ENCODE measurements at places on chromosomes 11 and 22.

- no peak for DNase-seq
Observed at GRCh38 chr11:107857550-107858216, 904 bp downstream of the SLC35F2 start.

- no peak for DNase-seq
Observed at GRCh38 chr11:118908901-118909618, 16.7 kb downstream of the BCL9L start.

- DNase-seq, result no peak
Observed at GRCh38 chr22:46379066-46379930, 43.8 kb downstream of the TRMU start.

DNA sequence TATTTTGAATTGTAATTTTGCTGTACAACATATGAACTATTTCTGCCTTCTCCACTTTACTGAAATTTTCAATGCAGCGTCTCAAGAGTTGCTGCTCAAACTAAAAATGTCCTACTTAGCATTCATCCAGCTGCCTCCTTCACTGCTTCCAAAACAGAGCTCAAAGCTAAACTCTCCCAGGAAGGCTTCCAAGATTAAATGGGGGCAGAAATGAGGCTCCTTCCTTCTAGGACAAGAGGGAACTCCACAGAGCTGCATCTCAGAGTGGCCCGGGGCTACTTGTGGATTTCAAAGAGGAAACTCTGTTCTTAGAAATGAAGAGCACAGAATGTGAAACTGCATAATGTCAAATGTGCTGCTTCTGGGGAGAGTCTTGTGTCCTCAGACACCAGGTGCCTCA is 295.9 kb upstream of the NCAM1 start:
- no peak for DNase-seq

- no peak for DNase-seq
Observed at GRCh38 chr11:102592634-102593581, 32.2 kb downstream of the MMP20 start.

DNA sequence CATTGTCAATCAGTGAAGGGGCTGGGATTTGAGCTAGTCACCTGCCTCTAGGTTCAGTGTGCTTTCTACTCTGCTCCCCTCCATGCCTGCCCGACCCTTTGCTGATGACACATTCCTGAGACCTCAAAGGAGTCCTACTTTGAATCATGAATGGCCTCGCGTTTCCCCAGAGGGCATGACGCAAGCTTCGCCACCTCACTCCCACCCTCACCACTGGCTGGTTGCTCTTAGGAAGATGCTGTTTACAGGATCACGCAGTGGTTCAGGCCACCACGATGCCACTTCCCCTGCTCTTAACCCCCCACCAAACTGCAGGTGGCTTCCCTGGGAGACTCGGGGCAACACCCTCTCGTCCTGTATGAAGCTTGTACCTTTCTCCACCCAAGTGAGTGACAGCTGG is 62.9 kb upstream of the B3GAT1 start:
- DNase-seq, result no peak

- no peak for DNase-seq
Observed at GRCh38 chr11:38718049-38718448, 2120.0 kb upstream of the RAG2 start.

- no peak for DNase-seq
Observed at GRCh38 chr11:73210916-73211667, 7.0 kb upstream of the P2RY2 start.

DNA sequence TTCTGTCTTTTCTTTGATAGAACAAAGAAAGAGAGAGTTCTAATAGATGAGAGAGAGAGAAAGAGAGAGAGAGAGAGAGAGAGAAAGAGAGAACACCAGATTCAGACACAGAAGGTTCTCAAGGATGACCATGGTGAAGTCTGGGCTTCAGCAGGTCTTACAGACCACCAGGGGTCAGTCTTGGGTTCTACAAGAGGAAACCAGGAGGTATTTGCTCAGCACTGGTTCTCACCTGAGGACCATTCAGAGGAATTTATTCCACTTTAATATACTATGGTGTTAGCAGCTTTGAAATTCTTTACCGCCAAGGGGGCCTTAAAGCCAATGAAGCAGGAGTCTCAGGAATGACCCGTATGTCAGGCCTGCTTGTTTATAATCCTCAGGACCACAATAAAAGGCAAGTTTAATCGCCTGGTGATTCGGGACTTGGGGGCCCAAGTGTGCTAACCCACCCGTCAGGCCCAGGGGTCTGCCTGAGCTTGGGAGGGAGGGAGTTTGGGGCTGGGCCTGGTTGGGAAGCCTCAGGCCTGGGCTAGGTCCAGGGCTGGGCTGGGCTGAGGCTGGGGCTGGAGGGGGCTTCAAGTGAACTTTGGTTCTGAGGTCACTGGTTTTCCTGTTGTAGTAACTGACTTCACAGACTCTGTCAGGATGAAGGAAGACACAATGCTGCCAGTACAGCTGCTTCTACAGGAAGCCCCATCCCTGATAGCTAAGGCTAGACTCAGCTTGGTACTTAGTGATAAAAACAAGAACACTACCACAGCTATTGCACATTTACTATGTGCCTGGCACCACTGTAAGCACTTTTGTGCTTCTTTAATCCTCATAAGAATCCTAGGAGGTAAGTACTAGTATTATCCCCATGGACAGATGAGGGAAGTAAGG is 179.2 kb upstream of the ZBED5 start:
- no peak for DNase-seq

- DNase-seq, result no peak
Observed at GRCh38 chr11:74634537-74634936, 42.2 kb downstream of the POLD3 start.

- no peak for DNase-seq
Observed at GRCh38 chr11:113705871-113706655, at the start of gene TMPRSS5. Gene TMPRSS5 (minus strand): TSS chr11:113706308. CDS start chr11:113706224, 84 bp downstream.

DNA sequence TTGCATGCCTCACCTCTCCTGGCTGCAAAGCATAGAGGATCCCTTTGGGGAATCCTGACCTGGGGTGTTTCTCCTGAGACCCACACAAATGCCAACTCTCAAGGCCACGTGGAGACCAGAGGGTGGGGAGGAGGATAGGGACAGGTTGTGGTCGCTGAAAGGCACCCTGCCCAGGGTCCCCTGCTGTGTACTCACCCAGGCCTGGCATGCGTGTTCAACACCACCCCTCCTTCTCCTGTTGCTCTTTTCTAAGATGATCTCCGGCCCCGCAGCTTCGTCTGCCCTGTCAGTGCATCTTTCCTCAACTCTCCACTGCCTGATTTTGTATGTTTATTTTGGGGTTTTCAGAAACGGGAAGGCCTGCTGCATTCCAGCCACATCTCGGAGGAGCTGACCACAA is 44.6 kb upstream of the PARVG start:
- no peak for DNase-seq

DNA sequence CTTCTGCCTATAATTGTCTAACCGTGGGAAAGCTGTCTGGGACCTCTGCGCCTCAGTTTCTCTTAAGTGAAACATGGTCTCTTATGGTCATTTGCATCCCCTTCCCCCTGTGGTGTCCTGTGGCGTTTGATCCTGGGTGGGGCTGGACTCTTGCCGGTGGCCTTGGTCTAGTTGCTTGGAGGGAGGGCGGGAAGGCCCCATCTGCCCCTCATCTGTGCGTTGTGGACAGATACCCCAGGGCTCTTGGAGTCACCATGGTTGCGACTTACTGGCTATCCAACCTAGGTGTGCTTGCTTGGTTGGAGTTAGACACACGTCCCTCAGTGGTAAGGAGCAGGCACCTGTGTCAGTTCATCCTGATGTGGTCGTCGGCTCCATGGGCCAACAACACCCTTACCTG is 15.2 kb downstream of the SHANK3 start:
- DNase-seq, result no peak

DNA sequence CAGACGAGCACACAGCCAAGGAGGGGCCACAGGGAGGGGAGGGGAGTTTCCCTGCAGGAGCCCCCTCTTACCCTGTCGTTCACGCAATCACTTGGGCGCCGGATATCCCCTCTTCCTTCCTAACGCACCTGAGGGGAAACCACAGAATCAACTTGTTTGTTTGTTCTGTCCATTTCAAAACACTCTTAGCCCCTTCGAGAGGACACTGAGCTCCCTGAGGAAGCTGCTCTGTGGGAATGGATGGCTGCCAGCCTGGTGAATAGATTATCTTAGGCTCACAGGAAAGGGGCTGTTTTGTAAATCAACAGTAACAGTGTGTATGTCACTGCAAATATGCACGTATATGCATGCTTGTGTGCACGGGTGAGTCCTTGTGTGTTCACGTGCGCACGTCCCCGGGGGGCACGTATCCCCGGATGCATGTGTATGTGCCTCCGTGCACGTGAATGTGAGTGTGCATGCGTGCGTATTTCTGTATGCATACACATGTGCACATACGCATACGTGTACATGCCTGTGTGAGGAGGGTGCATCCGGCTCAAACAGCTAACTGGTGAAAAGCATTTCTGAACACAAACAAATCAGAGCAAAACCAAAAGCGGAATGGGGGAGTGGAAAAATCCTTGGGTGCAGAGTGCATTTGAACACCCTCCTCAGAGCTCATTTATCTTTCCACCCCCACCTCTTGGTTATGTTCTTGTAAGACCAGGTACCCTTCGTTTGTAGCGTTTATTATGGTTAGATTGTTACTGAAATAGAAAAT is 7.2 kb downstream of the ARSA start:
- peak; percentile 86 for DNase-seq
